NCI-H526 treated with DMSO at 0.1 percent for 48 hours (cell line): ENCODE measurements at places on chromosomes 7 and 10.

DNA sequence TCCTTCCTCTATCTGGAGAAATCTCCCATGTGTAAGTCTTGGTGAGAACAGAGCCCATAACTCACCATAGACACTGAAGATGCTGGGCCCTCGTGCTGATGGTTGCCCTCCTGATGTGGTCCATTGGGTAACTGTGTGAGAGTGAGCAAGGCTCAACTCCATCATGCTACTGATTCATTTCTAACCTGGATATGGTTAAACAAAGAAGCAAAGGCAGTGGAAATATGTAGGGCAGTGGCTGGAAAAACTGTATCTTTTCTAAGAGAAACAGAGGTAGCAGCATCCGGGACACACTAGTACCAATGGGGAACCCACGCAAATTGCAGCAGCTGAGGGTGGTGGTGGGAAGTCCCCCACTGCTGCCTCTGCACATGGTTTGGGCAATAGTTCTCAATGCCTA is 221.7 kb downstream of the KLF6 start:
- DNase-seq = no peak

GRCh38 chr7:5702876-5703571 is 78.4 kb downstream of the RNF216 start:
- DNase-seq = no peak

GRCh38 chr10:61634746-61635145 is 28.0 kb upstream of the CABCOCO1 start:
- no peak for DNase-seq

DNA sequence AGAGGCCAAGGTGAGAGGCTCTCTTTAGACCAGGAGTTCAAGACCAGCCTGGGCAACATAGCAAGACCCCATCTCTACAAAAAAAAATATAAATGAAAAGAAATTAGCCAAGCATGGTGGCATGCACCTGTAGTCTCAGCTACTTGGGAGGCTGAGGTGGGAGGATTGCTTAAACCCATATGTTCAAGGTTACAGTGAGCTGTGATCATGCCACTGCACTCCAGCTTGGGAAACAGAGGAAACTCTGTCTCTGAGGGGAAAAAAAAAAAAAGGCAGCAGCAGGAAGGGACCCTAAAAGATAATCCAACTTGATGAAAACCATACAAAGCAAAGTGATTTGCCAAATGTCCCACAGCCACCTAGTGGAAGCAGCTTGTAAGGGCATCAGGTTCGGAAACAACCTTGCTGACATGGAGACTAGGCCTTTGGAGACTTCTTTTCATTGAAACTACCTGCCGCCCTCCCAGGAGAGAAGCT is 15.6 kb upstream of the PBLD start:
- DNase-seq = no peak

GRCh38 chr7:140990193-140990962 is 24.4 kb downstream of the MRPS33 start:
- no peak for DNase-seq

- DNase-seq = no peak
Observed at GRCh38 chr10:93027508-93027907, 33.1 kb upstream of the CYP26C1 start.

- DNase-seq = no peak
Observed at GRCh38 chr10:17340144-17340829, 112.2 kb downstream of the VIM start.

- peak; percentile 8 for DNase-seq
Observed at GRCh38 chr7:17009007-17009719, 127.4 kb upstream of the AGR3 start.

DNA sequence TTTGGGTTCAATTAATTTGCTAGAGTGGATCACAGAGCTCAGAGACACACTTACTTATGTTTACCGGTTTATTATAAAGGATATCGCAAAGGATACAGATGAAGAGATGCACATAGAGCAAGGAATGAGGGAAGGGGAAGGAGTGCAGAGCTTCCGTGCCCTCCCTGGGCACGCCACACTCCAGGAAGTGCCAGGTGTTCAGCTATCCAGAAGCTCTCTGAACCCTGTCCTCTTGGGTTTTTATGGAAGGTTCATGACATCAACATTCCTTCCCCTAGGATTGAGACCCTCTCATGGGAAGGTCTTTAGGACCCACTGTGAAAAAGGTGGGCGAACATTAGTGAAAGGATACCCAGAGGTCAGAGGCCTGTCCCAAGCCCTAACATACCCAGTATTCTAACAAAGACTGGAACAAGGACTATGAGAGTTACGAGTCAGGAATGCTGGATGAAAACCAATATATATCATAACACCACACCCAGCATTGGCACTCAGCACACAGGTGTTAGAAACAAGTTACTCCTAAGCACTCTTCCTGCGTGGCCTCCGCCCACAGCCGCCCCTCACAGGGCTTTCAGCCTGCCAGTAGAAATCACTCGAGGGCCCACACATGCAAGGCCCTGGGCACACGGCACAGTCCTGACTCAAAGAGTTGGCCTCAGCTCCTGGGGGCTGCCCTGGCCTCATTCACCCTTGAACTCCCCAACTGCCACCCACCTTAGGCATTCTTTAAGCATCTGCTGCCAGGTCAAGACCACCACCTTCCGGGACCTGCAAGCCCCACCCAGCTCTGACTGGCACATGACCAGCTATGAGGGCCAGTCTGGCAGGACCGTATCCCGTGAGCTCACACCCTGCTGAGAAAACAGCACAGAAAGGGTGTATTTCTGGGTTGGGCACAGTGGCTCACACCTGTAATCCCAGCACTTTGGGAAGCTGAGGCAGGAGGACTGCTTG is 5.6 kb upstream of the AIFM2 start:
- DNase-seq = no peak

DNA sequence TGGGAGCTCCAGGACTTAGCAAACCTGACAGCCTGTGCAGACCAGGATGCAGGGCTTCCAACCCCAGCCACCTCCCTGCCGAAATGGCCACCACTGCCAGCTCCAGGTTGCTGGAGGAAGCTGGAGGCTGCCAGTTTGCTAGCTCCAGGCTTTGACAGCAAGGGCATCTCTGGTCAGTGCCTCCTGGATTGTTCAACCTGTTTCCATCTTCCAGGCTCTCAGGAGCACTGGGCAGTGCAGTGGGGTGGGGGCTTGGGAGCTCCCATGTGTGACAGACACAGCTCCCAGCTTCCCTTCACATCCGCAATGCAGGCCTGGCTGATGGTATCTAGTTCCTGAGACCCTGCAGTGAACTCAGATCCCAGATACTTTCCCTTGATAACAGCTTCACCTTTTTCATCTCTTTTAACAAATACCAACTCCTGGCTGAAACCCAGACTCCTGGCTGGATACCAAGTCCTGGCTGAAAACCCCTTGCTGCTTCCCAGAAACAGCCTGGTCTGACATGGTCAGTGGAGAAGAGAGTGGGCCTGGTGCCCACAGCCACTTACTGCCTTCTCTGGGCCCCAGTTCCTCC is 20.8 kb upstream of the RET start:
- no peak for DNase-seq

DNA sequence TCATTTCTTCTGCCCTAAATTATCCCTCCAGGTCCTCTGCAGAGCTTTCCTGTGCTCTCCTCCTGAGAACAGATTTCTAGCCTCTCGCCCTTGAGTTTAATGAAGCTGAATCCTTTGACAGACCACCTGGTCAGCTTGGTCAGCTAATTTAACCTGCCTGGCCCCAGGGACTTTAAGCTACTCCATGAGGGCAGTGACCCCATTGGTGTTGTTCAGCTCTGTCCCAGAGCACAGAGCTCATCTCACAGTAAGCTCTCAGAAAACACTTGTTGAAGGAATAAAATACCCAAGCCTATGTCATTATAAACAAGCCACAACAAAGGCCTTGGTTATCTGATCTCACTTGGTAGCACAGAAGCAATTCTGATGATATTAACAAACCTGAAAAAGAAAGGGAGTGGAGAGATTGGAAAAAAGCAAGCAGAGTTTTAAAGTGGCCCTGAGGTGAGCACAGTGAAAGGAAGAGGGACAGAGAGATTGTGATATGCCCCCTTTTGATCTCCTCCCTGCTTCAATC is 24.4 kb downstream of the SLC26A4 start:
- no peak for DNase-seq

- peak; percentile 49 for DNase-seq
Observed at GRCh38 chr7:3294432-3295100, 6.5 kb upstream of the SDK1 start.

DNA sequence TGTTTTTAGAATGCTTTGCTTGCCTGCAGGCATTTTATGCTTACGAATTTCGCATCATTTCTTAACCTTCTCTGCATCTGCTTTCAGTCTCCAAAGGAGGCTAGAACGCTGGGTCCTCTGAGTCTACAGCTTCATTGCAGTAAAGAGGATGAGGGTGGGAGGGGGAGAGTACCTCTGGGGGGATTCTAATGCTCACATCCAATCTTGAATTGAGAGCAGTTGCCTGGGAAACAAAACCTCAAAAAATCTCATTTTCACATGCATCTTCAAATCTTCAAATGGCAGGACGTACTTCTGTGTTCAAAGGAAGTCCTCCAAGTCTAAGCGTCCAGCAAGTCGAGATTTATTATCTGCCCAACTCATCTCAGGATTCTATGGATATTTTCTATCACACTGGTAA is 100.7 kb upstream of the PRKCQ start:
- DNase-seq = no peak

DNA sequence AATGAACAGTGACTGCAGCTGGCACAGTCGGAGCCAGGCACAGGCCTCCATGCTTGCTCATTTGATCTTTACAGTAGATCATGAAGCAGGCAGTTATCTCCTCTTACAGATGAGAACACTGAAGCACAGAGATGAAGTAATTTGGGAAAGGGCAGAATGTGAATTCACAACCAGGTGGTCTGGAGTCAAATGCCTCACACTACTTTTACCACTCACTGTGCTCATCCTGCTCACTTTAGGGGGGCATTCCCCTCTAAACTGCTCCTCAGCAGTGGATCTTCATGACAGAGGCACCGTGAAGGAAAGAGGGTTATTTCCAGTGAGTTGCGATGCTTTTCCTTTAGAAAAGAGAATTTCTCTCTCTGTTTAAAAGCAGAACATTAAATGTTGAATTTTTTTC is 15.1 kb downstream of the SNX10 start:
- DNase-seq = no peak
